ENCODE measurements at places on chromosomes 7 and 10. TPM values are rescaled to one million over a fixed set of nuclear protein-coding genes. Genes with fewer than 3 reads are reported as not detected.
A peak's percentile ranks its signal among the peaks of the same experiment; 100 is the strongest.

DNA sequence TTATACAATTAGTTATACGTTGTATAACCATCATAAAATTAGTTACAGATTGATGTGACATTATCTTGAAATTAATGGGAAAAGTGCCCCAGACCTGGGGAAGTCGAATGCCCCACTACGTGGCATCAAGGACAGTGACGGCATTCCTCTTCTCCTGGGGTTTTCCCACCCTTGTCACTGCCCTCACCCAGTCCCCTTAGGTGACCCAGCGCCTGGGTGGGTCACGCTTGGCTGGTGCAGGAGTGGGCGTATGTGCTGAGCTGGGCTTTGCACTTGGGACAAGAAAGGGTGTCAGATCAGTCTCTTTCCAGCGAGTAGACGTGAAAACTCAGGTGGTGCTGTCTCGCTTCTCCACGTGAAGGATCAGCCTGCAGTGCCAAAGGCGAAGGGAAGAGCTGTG, 7.6 kb downstream of the FOXK1 start:
- no peak overlapping the region for H3K4me3 ChIP-seq
- H3K36me3 ChIP-seq: no peaks in the 10 kb centered on the region
- peaks cover 75% of the 10 kb centered on the region for H3K4me1 ChIP-seq
- DNase-seq: no peak
- H3K27me3 ChIP-seq: no peaks in the 10 kb centered on the region
- H3K27ac ChIP-seq: no peak overlapping the region

GRCh38 chr7:159136846-159137245, 7.8 kb downstream of the VIPR2 start:
- H3K36me3 ChIP-seq: peaks cover 8% of the 10 kb centered on the region
- no peak for DNase-seq
- peaks cover 2% of the 10 kb centered on the region for H3K27me3 ChIP-seq
- peaks cover 21% of the 10 kb centered on the region for H3K4me1 ChIP-seq
- H3K4me3 ChIP-seq: no peak overlapping the region

- H3K36me3 ChIP-seq: no peaks in the 10 kb centered on the region
- H3K27ac ChIP-seq: no peak overlapping the region
These were observed 494.3 kb downstream of the AUTS2 start for GRCh38 chr7:70092314-70093204.

DNA sequence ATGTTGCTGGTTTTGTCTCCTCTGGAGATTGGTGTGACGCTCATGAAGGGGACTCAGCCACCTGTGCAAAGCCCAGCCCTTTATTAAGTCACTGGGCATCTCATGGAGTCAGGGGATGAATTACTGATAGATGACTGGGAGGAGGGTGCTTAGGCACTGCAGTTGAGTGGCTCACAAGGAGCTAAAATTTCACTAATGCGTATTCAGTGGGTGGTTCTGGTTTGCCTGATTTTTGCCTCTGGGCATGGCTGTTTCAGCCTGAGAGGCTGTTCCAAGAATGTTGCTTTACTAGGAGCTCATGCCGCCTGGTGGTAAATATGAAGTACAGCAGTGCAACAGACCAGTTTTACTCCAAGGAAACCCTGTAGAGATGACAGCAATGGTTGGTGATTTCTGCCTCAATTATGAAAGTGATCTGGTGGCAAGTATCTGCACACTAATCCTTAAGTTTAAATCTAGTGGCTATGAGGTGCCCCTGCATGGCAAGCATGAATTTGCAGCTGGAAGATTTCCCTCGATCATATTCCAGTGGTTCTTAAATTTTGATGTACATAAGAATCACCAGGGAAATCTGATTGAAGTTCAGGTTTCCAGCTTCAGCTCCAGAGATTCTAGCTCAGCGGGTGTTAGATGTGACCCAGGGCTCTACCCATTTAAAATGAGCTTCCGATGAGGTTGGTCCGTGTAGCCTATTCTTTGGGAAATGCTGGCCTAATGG, 19.9 kb downstream of the ACTA2 start:
- peak; percentile 35 for DNase-seq
- H3K4me1 ChIP-seq: peaks cover 12% of the 10 kb centered on the region
- peaks cover 3% of the 10 kb centered on the region for H3K36me3 ChIP-seq
- no peak overlapping the region for H3K4me3 ChIP-seq
- H3K27ac ChIP-seq: no peak overlapping the region

- no peak for DNase-seq
- no peaks in the 10 kb centered on the region for H3K27me3 ChIP-seq
- peaks cover 19% of the 10 kb centered on the region for H3K4me1 ChIP-seq
These were observed 13.2 kb upstream of the MAP3K8 start for GRCh38 chr10:30420766-30421165.

The GPR26 gene
- not detected for polyA plus RNA-seq

DNA sequence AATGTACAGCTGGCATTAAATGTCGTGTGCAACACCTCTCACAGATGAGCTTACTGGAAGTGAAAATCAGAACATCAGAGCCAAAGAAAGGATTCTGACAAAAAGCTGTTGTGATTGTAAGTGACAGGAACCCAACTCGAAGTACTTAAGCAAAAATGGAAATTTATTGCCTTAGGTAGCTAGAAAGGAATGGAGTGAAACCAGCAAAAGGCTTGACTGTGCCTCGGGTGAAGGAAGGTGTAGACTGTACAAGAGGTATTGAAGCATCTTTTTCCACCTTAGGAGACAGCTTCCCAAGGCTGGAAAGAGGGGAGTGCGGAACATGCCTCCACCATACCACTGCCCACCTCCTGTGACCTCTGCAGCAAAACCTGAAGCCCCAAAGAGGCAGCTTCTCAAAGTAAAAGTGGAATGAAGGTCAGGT, 27.3 kb upstream of the ITGB1 start:
- H3K36me3 ChIP-seq: no peaks in the 10 kb centered on the region
- no peak overlapping the region for H3K4me3 ChIP-seq
- DNase-seq: no peak
- no peak overlapping the region for H3K27ac ChIP-seq

GRCh38 chr10:649445-649797, 40.0 kb downstream of the DIP2C start:
- no peaks in the 10 kb centered on the region for H3K4me1 ChIP-seq
- no peak overlapping the region for H3K4me3 ChIP-seq
- DNase-seq: no peak
- no peak overlapping the region for H3K27ac ChIP-seq
- no peaks in the 10 kb centered on the region for H3K36me3 ChIP-seq

The ARHGAP19 gene
- 4.9 TPM for polyA plus RNA-seq

DNA sequence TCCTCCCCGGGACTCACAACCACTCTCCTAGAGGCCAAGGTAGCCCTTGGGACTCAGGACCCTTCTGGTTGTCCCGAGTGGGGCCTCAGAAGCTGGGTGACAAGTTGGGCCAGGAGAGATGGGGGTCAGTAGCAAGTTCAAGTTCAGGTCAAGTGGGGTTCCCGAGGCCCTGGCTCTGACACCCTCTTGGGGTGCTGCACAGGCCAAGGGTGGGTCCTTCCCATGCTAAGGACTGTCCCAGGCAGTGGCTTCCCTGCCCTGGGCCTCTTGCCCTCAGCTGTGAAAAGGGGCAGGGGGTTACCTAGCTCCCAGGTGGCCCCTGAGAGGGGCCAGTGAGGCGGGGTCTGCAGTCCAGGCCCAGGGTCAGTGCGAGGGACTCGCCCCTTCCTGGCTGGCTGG, 115.4 kb upstream of the TNRC18 start:
- peaks cover 10% of the 10 kb centered on the region for H3K4me1 ChIP-seq
- no peaks in the 10 kb centered on the region for H3K27me3 ChIP-seq
- no peaks in the 10 kb centered on the region for H3K36me3 ChIP-seq
- H3K4me3 ChIP-seq: no peak overlapping the region

- H3K4me3 ChIP-seq: no peak overlapping the region
- no peaks in the 10 kb centered on the region for H3K4me1 ChIP-seq
- H3K36me3 ChIP-seq: no peaks in the 10 kb centered on the region
- no peak for DNase-seq
These were observed 643.0 kb downstream of the SUGCT start for GRCh38 chr7:40777730-40778312.

- H3K27me3 ChIP-seq: no peaks in the 10 kb centered on the region
- peaks cover 6% of the 10 kb centered on the region for H3K4me1 ChIP-seq
- H3K4me3 ChIP-seq: no peak overlapping the region
- H3K36me3 ChIP-seq: no peaks in the 10 kb centered on the region
- DNase-seq: peak; percentile 28
- H3K27ac ChIP-seq: no peak overlapping the region
These were observed 106.7 kb downstream of the TNS3 start for GRCh38 chr7:47474937-47475879.

- H3K27me3 ChIP-seq: peaks cover 3% of the 10 kb centered on the region
- no peak overlapping the region for H3K4me3 ChIP-seq
- H3K27ac ChIP-seq: no peak overlapping the region
- no peaks in the 10 kb centered on the region for H3K36me3 ChIP-seq
- no peak for DNase-seq
These were observed 138.1 kb upstream of the BET1 start for GRCh38 chr7:94142281-94142680.

DNA sequence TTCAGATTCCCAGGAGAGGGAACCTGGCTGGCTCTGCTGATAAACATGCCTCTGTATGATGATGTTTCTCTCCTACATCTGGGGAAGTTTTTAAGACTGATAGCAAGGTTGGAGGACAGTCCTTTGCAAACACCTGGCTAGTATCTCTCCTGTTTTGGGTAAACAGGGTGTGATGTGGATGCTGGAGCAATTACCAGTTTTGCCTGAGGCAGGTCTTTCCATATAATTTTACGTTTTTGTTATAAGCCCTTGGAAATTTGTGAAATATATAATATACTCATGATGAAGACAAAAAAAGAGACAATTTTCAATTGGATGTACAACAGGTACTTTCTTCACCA, 138.6 kb downstream of the ADAM22 start:
- peaks cover 4% of the 10 kb centered on the region for H3K27me3 ChIP-seq
- H3K4me3 ChIP-seq: no peak overlapping the region
- peaks cover 7% of the 10 kb centered on the region for H3K4me1 ChIP-seq
- peaks cover 4% of the 10 kb centered on the region for H3K36me3 ChIP-seq

- H3K4me3 ChIP-seq: no peak overlapping the region
- H3K27ac ChIP-seq: no peak overlapping the region
- no peaks in the 10 kb centered on the region for H3K36me3 ChIP-seq
- peaks cover 6% of the 10 kb centered on the region for H3K27me3 ChIP-seq
These were observed 32.6 kb downstream of the DUSP5 start for GRCh38 chr10:110530131-110530831.

DNA sequence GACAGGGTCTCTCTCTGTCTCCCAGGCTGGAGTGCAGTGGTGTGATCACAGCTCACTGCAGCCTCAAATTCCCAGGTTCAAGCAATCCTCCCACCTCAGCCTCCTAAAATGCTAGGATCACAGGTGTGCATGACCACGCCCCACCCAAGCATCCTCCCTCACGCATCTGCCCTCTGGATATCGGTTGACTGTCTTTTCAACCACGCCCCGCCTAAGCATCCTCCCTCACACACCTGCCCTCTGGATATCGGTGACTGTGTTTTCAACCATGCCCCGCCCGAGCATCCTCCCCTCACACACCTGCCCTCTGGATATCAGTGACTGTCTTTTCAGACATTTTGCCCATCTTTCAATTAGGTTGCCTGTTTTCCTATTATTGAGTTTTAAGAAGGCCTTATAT, 140.5 kb downstream of the MAD1L1 start:
- H3K36me3 ChIP-seq: peaks cover 20% of the 10 kb centered on the region
- peaks cover 4% of the 10 kb centered on the region for H3K27me3 ChIP-seq
- H3K27ac ChIP-seq: no peak overlapping the region
- H3K4me3 ChIP-seq: no peak overlapping the region

DNA sequence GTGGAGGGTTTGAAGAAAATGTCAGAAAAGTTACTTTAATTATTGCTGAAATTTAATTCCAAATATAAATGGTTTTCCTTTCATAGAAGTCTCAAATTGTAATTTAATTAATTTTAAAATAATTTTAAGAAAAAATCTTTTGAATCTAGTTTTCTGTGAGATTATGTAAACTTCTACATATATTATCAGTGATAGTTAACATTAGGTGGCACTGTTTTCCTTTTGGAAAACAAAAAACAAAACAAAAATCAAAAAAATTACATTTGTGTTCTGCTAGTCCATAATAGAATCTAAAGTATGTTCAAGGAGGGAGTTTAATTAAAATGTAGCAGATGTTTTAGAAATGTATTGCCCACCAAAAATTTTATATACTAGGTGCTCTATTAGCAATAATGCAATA, 1456.7 kb downstream of the REEP3 start:
- H3K4me1 ChIP-seq: no peaks in the 10 kb centered on the region
- H3K27ac ChIP-seq: no peak overlapping the region
- H3K4me3 ChIP-seq: no peak overlapping the region
- H3K27me3 ChIP-seq: no peaks in the 10 kb centered on the region

- H3K4me3 ChIP-seq: no peak overlapping the region
- peak; percentile 39 for DNase-seq
- peaks cover 37% of the 10 kb centered on the region for H3K27me3 ChIP-seq
- H3K36me3 ChIP-seq: no peaks in the 10 kb centered on the region
- H3K4me1 ChIP-seq: peaks cover 6% of the 10 kb centered on the region
These were observed 20.9 kb upstream of the KLF6 start for GRCh38 chr10:3805791-3806461.

The CCDC146 gene
- polyA plus RNA-seq: 0.88 TPM

The TMEM229A gene
- not detected for polyA plus RNA-seq

The PHKG1 gene
- polyA plus RNA-seq: 0.10 TPM

- DNase-seq: peak; percentile 90
- H3K36me3 ChIP-seq: peaks cover 20% of the 10 kb centered on the region
- peaks cover 41% of the 10 kb centered on the region for H3K4me1 ChIP-seq
- peak within 1 kb of the TSS; percentile 92 for H3K27ac ChIP-seq
- peaks cover 14% of the 10 kb centered on the region for H3K27me3 ChIP-seq
These were observed at the start of gene NOM1 for GRCh38 chr7:156949541-156950380. Gene NOM1, plus strand, starts transcription at chr7:156949712. Its CDS starts 26 bp downstream, at chr7:156949738.

DNA sequence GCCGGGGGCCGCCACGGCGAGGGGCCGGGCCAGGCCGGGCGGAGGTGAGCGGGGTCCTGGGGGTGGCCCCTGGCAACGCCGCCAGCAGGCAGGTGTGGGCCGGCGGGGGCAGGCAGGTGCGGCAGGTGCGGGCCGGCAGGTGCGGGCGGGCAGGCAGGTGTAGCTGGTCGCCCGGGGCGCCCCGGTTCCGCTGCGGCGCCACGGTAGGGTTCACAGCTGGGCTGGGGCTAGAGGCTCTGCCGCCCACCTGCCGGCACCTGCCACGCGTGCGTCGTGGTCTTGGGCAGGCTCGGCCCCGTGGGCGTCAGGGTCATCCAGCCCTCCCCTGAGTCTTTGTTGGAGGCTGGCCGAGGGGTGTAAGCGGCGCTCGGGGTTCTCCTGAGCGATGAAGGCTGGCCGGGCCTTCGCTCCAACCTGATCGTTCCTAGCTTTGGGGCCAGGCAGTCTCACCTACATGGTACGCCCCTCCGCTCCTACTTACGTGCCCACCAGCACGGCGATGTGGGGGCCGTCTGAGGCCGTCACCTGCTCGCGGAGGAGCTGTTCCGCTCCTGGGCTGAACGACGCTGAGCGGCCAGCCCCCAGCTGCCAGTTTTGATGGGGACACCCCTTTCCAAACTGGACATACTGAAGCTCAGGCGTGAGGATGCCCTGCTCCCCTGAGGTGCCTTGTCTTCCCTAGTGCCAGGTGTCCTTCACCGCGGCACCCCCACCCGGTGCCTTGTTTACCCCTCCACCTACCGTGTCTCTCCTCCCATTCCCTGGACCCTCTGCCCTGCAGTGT, 493 bp downstream of the ZMIZ2 start:
- H3K27me3 ChIP-seq: peaks cover 5% of the 10 kb centered on the region
- no peaks in the 10 kb centered on the region for H3K36me3 ChIP-seq
- DNase-seq: no peak

- no peak for DNase-seq
- no peak overlapping the region for H3K4me3 ChIP-seq
- H3K4me1 ChIP-seq: no peaks in the 10 kb centered on the region
- H3K27ac ChIP-seq: no peak overlapping the region
- H3K36me3 ChIP-seq: no peaks in the 10 kb centered on the region
These were observed 10.4 kb downstream of the TNS3 start for GRCh38 chr7:47571331-47572093.

Data from immature natural killer cell (primary cell).